Kidney glomerular epithelial cell (primary cell): ENCODE measurements at places on chromosomes 5 and 9.

- no peak for DNase-seq
Measured at GRCh38 chr9:95458666-95459065, 58.1 kb downstream of the PTCH1 start.

DNA sequence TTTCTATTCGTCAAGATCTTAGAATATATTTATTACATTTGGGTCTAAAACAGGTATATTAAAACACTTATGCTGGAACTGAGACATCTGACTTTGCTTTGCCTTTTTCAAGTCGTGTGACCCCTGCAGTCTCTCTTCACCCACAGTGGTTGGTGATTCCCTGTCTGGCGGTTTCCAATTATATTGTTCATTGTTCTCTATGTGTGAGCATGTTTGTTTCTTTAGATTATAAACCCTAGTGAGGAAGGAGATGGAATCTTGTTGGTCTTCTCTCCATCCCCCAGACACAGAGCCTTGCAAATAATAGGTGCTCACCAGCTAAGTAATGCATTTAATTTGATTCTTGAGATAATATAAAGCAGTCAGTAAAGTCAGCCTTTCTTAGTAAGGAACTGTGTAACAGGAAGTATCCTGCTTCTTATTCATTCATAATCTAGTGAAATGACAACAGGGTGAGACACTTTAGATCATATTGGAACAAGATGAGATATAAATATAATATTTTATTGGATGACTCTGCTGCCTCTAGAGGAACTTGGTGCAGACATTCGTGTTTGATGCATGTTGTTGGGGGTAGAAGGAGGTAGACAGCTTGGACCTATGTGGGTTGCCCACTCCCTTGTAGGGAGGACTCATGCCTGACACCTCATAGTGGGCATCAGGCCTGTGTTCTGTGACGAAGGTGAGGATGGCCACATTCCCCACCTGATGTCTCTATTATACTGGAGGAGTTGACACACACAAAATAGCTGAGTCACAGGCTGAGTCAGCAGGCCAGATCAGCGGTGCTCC lies 88.1 kb downstream of the FGF1 start:
- DNase-seq: peak; percentile 73

DNA sequence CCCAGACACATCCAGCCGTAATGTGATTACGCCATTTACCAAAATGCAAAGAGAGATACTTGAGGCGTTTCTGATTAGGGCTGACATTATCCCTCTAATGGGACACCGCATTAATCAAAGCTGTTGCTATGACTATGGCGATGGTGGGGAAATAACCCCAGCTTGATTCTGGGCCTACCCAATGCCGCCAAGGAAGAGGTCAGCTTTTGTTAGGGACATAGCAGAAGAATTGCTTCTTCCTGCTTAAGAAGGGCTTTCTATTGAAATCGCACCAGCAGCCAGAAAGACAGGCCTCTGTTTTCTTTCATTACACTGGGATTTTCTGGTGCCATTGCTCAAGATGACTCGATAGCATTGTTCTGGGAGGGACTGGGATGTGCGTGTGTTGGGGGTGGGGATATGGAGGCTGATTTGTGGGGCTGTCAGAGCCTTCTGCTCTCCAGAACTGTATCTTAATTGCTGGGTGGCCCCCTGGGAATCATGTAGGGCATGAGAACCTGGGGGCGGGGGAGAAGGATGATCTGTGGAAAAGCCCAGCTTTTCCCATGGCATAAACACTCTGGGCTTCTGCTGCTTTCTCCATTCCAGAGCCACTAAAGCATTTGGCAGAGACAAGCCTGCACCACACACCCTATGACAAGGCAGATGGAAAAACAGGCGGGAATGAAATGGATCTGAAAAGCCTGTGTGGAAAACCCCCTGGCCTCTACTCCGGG lies 106.5 kb upstream of the RAD23B start:
- DNase-seq: no peak

GRCh38 chr9:112548051-112548440 lies 61.4 kb downstream of the KIAA1958 start:
- DNase-seq: no peak

- peak; percentile 49 for DNase-seq
Measured at GRCh38 chr5:133610489-133611356, 1.6 kb downstream of the FSTL4 start.

DNA sequence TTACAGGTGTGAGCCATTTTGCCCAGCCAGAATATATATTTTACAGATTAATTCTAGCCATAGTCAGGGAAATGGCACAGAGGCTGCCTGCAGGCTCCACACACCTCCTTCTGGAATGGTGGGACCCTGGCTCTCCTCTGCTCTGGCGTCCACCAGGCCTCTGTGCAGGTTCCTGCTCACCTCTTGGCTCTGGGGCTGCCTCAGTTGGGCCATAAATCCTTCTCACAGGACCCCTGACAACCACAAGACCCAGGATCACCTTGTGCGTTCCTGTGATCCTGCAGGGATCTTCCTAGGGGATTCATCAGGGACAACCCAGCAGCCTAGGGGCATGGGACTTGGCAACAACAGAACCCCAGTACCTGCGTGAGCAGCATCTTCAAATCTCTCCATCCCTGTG lies 93.0 kb upstream of the FSTL4 start:
- no peak for DNase-seq

GRCh38 chr5:170771496-170771895 lies 12.0 kb upstream of the GABRP start:
- no peak for DNase-seq

DNA sequence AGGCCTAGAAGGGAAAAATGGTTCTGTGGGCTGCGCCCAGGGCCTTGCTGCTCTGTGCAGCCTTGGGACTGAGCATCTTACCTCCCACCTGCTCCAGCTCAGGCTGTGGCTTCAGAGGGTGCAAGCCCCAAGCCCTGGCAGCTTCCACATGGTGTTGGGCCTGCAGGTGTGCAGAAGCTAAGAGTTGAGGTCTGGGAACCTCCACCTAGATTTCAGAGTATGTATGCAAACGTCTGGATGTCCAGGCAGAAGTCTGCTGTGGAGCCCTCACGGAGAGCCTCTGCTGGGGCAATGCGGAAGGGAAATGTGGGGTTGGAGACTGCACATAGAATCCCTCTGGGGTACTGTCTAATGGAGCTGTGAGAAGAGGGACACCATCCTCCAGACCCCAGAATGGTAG lies 36.0 kb downstream of the FBXL7 start:
- no peak for DNase-seq

DNA sequence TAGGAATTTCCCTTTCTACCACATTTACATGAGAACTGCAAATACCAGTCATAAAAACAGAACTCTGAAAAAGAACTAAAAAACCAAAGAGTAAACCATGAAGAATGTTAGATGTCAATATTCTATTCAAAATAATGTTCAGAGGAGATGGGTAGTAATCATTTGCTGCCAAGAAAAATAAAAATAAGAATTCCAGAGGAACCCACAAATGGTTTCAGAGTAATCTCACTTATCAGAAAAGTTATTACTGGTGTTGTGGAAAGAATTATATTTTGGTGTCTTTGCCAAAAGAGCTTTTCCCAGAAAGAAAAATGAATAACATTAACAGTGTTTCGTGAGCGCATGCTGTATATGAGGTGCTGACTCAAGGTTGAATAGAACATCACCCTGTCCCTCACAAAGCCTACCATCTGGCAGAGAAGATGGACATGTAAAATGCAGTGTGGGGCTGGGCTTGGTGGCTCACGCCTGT lies 35.6 kb downstream of the GPR21 start:
- peak; percentile 35 for DNase-seq

DNA sequence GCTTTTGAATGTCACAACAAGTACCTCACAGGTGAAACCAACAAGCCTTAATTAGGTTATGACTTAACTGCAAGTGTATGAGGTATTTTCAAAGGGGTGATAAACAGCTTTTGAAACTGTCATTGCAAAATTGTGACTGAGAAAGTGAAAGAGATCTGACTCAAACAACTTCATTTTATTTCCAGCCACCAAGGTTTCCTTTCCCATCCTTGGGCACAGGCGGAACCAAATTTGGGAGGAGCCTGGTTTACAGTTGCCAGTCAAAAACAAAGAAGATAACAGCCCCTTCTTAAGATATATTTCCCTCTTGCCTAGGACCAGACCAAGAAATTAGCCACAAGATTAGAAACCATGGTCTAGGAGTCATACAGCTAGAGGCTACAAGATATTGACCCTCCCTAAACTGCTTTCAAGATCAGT lies 417.1 kb downstream of the CSNK1G3 start:
- no peak for DNase-seq

- DNase-seq: no peak
Measured at GRCh38 chr5:2219149-2219776, 336.5 kb upstream of the IRX4 start.

- DNase-seq: no peak
Measured at GRCh38 chr5:151070449-151070848, 10.4 kb downstream of the TNIP1 start.

- DNase-seq: no peak
Measured at GRCh38 chr5:6722015-6722414, 8.8 kb downstream of the TENT4A start.

DNA sequence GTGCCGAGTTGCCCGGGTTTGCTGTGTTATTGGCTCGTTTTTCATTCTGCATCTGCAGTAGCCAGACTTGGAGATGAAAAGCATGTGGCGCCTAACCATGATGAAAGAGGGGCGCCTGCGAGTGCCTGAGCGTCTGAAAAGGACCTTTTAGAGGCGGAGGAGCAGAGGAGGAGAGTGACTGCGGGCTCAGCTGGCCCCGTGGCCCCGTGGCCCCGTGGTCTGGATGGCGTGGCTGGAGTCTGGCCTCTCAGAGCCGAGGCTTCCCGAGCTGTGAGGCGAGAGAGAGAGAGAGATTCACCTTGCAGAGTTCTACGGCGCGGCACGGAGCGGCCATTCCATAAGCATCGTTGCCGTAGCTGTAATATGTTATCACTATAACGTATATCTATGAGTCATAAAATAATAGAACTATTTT lies 55.3 kb upstream of the RNU6ATAC start:
- no peak for DNase-seq

DNA sequence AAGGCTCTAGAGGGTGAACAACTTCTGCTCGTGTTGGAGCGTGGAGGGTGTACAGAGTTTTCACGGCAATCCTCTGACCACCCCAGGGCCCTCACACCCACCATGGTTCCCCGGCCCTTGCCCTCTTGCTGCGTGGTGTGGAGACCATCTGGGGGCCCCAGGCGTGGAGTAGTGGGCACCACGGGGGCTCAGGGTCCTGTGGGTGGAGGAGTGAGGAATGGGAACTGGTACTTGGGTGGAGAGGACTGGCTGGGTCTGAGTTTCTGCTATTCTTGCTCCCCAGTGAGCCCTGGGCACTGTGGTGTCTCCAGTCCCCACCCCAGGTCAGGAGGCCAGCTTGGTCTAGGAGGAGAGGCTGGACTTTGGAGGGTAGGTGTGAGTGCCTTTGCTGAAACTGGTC lies 21.9 kb upstream of the TRIM52 start:
- DNase-seq: no peak

DNA sequence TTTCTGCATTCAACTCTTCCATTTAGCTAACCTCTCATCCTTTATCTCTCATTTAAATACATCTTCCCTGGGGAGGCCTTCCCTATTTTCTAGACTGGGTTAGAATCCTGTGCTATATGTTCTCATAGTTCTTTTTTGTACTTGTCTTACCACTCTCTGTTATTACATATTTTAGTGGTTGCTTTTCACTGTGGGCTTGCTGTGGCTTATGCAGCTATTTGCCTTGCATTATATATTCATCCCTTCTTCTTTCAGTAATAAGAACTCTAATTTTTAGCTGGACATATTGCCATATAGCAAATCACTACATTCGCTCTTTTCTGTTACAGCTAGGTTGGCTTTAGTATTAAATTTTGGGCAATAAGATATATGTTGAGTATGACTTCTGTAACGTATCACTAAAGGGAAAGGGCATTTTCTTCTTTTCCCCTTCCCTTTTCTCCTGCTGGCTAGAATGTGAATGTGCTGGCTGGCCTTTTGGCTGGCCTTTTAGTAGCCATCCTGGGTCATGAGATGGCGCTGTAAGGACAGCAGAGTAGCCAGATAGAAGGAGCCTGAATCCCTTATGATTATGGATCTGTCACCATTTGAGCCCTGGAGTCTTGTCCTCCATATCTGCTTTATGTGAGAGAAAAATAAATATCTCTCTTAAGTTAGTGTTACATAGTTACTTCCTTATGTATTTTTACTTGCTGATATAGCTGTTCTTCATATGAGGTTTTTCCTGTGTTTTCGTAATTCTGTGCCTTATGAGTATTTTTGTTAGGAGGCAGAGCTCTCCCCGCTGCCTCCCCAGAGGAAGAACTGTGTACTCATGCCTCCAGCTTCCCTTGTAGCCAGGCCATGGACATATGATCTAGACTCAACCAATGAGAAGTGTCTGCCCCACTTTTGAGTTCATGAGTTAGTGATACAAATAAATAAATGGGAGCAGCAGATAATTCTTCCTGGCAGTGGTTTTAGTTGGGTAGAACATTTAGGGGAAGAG lies 65.8 kb downstream of the NDUFAF2 start:
- no peak for DNase-seq

DNA sequence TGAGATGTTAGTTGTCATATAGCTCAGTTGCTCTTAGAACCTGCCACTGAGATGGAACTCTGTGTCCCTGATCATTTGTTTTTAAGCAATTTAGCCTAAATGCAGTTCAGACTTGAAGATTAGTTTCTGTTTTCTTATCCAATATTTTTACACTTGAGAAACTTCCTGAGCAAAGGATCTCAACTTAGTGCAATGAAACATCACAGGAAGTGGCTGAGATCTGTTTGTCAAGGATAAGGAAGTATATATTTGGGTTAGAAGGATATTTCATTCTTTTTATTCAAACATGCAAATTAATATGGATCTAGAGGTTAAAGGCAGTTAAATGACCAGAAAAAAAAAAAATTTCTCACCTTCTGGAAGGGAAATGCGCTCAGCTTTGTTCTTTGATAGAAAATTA lies 19.7 kb upstream of the F2R start:
- DNase-seq: no peak

DNA sequence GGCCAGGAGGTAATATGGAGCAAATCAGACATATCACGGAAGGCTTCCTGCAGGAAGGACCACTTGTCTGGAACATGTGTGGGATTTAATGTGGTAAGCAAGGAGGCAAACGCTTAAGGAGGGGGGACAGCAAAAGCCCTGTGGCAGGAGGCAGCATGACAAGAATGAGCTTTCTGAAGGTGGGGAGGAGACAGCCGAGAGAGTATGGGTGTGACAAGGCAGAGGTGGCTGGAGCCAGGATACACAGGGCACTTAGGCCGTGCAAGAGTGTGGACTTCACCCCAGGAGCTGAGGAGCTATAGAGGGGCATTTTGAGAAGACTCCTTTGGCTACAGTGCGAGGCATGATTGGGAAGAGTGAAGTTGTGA lies 14.4 kb upstream of the S1PR3 start:
- DNase-seq: no peak

- no peak for DNase-seq
Measured at GRCh38 chr5:178606269-178606668, 16.1 kb upstream of the COL23A1 start.

- no peak for DNase-seq
Measured at GRCh38 chr9:72996684-72997314, 43.9 kb upstream of the ALDH1A1 start.
